ENCODE measurements at places on chromosomes 3 and 15.

GRCh38 chr3:187678726-187679268 is 8.6 kb upstream of the SST start:
- no peak for DNase-seq

DNA sequence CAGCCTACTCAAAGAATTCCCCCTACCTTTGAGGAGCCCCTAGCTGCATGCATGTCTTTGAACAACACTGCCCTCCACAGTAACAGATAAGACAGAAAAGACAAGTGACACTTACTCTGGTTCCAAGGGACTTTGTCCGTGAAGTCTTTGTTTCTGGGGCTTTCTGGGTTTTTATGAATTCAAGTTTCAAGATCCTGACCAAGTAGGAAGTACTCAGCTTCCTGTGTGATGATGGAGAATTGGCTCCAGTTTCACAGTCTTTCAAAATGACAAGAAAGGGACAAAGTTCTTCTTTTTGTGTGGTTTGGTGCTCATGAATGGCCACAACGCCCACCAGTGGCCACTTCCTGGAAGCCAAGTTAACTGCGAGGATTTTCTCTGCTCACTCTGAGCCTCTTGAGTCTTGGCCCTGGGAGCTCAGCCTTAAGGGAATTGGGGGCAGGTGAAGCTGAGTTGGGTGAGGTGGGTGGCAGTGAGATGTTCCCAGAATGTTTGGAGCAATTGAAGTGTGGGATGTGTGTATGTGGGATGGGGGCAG is at the start of gene CCR1:
Gene CCR1 (minus strand): TSS at position 147 of the 538 bp plus-strand sequence. CDS start 4,000 bp downstream, outside the sequence.
- DNase-seq: peak; percentile 62

DNA sequence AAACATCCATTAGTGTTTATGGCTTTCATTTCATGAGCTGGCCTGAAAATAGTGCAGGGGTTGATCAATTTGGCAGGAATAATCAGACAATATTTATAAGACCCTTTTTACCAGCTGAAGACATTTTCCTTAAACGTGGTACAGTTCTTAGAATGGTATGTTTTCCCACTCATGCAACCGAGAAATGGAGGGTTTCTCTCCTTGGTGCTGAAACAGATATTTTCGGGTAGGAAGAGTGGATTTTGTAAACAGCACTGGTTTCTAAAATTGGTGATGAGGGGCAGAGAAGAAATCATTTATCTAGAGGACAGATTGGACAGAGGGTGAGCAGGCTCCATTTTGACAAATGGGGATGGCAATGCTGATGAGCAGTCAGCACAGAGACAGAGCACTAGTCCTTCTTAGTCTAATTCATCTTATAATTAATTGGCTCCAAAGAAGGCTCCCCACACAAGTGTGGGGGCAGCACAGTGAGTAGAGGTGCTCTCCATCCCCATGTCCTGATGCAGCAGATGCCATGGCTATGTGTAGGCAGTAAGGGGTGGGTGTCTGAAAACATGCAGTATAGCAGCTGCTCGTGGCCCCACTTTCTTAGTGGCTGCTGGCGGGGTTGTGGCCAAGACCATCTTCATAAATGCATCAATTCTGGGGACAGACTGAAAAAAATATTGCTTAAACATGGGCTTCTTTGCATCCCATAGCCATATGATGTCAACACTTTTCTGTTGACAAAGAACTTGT is 18.1 kb upstream of the SLC7A14 start:
- DNase-seq: no peak

DNA sequence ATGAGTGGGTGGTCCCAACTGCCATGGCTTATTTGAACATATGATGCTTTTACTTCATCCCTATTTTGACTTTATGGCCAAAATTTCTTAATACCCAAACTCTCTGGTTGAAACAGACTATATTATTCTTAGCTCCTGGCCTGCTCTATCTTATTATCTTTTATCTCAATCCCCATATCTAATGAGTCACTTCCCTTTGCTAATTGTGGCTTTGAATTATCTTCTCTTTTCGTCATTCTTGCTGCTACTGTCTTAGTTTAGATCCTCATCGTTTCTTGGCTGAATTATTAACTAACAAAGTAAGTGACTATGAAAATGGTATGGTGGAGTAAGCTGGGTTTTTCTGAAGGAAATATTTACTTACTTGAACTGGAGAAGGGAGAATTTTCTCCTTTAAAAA is 28.2 kb upstream of the DNAJC19 start:
- no peak for DNase-seq

DNA sequence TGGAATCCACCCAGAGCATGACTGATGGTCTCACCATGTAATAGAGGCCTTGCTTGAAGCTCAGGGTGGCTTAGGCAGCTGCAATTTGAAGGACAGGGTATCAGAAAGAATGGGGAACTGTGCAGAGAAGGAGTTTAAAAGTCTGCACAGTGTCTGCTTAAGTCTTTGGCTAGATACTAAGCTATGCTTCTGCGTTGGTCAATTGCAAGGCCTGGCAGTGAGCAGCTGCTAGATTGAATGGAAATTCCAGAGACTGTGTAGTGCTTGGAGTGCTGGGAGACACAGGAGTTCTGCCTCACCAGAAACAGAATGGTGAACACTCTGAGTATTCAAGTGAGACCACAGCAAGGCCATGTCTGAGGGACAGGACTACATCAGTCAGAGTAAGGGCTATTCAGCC is 17.3 kb upstream of the ATP10A start:
- no peak for DNase-seq

- no peak for DNase-seq
These were observed 52.0 kb downstream of the CEMIP start for GRCh38 chr15:80831192-80831591.

DNA sequence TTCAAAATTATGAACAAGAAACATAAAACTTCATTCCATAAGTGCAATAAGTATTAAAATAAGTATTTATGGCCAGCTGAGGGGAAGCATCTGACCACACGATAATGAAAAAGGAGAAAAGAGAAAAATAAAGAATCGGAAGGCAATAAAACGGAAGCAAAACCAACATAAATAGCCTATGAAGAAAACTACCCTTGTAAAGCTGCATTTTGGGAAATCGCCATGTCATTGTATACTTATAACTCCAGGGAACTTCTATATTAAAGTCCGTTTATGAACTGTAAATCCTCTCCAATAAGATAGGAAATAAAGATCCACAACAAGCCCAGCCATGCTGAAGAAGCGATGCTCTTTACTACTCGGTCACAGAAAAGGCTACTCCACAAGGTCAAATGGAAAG is 47.7 kb downstream of the MORC1 start:
- no peak for DNase-seq

GRCh38 chr3:155984791-155985417 is 114.5 kb downstream of the GMPS start:
- no peak for DNase-seq

- DNase-seq: no peak
These were observed 45.4 kb downstream of the CACNA2D2 start for GRCh38 chr3:50457988-50458387.

GRCh38 chr3:72289692-72290071 is 504.7 kb upstream of the PROK2 start:
- no peak for DNase-seq

GRCh38 chr3:62378311-62378789 is 5.0 kb upstream of the FEZF2 start:
- DNase-seq: no peak

GRCh38 chr3:171283183-171283847 is 176.9 kb downstream of the TNIK start:
- DNase-seq: no peak

- no peak for DNase-seq
These were observed 86.9 kb upstream of the COL6A5 start for GRCh38 chr3:130258532-130258952.

- DNase-seq: no peak
These were observed 167.1 kb upstream of the WNT5A start for GRCh38 chr3:55654123-55654760.

DNA sequence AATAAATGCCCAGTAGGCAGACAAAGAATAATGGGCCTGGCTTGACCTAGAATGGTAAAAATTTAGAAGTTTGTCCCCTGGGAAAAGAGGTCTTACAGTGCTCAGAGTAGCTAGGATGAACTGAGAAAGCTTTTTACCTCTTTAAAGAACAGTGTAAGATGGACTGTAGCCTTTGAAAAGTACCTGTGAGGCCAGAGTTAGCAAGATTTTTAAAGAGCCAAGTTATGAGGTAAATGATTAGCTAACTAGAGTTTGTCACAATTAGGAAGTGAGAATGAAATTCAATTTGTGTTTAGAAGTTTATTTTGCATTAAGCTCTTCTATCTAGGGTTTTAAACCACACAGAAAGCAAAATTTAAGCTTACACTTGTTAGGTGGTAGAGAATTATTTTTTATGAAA is 480.9 kb downstream of the ZIC1 start:
- no peak for DNase-seq

GRCh38 chr15:25181293-25182097 is 226.7 kb downstream of the SNRPN start:
- DNase-seq: no peak

- DNase-seq: no peak
These were observed 182.3 kb upstream of the NDN start for GRCh38 chr15:23869396-23869795.

DNA sequence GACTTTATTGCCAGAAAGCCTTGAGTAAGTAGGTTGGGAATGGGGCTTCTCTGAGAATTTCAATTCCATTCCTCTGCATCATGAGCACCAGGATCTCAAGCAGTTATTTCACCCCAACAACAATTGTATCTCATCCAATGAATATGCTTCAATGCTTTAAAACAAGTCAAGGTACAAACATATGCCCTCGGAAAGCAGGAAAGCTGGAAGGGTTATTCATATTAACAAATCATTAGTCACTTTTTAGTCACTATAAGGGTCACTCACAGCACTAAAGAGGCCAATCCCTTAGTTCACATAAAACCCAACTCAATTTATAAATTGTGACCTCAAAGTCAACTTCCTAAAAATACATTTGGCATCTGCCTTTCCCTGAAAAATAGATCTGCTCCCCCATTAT is 16.2 kb downstream of the MB21D2 start:
- no peak for DNase-seq

DNA sequence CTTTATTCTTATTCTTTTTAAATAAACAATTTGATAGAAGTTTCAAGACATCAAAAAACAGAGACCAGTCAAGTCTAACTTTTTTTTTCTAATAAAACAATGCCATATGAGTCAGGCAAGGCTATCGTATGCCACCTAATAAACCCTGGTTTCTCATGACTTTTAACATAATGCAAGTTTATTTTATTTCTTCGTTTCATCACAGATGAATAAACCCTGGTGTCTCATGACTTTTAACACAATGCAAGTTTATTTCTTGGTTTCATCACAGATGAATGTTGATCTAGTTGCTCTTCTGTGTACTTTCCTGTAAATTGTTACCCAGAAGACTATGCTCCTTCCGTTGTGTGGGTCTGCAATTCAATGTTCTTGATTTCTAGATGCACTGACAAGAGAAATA is 905.4 kb downstream of the ROBO2 start:
- DNase-seq: no peak

GRCh38 chr15:63169788-63170187 is 12.5 kb upstream of the RPS27L start:
- DNase-seq: no peak

- DNase-seq: no peak
These were observed 30.6 kb upstream of the SLC6A1 start for GRCh38 chr3:10961921-10962320.

DNA sequence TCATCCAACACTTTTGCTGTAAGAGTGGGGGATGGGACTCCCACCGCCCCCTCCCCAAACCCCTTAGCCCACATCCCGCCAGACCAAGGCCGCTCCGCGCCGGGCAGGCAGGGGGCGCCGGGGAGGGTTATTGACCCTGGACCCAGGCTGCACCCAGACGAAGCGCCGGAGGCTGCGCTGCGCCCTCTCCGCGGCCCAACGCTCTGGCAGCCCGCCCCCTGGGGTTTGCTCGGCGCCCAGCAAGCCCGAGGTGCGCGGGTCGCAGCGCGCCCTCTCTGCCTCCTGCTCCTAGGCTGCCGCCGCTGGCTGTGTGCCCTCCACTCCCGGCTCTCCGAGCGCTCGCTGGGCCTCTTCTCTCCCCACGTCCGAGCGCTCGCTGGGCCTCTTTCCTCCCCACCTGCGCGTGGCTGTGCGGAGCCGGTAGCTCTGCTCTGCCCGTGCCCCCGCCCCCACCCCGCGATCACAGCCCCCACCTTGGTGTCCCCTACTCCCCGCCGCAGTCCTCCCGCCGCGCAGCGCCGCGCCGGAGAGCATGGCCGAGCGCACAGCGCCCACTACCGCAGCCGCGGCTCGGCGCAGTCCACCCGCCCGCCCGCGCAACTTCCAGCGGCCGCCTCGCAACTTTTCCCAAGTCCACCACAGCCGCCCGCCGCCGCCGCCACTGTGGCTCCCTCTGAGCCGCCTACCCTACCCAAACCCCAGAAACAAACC is 1.2 kb downstream of the MECOM start:
- DNase-seq: no peak

- DNase-seq: no peak
These were observed 16.2 kb downstream of the PAK6 start for GRCh38 chr15:40255033-40255432.

- DNase-seq: peak; percentile 64
These were observed 451 bp downstream of the CHCHD4 start for GRCh38 chr3:14124223-14124614.

GRCh38 chr15:68749793-68750192 is 70.9 kb downstream of the ANP32A start:
- no peak for DNase-seq

DNA sequence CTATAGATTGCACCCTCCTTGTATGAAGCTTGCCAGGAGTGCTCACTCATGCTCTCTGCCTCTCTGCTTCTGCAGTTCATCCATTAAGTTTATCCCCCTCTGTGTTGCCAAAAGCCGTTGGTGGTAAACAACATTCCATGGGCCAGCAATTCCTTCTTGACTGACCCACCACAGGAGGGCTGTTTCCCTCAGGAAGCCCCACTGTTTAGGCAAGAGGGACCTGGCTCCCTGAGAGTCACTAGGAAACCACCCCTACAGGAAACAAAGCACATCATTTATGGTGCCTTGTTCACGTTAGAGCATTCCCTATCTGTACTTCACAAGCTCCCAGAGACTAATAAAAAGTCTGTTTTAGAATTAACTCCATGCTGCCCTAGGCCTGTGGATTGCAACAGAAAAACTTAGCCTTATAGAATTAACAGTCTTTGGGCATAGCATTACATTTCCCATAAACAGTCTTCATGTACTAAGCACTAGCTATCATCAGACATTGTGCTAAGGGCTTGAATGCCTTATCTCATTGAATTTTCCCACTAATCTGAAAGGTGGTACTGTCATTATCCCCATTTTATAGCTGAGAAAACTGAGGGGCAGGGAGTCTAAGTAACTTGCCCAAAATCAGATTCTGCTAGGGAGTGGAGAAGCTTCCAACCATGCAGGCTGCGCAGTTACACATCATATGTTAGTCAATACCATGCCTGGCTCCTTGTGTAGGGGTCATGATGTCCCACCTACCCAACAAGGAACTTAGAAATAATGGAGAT is 149.9 kb downstream of the SHQ1 start:
- no peak for DNase-seq

GRCh38 chr3:195869413-195870001 is 38.8 kb downstream of the TNK2 start:
- DNase-seq: no peak

- no peak for DNase-seq
These were observed 17.8 kb downstream of the SMAD3 start for GRCh38 chr15:67083135-67083762.

- no peak for DNase-seq
These were observed 4.6 kb upstream of the SKIL start for GRCh38 chr3:170352936-170353335.

All from CD4-positive, alpha-beta T cell treated with Interferon gamma for 1 hour (primary cell).